Activated CD8-positive, alpha-beta memory T cell treated with anti-CD3 and anti-CD28 coated beads, Interleukin-2, amount 50 U/mL, for 4 hours (primary cell): ENCODE measurements at places on chromosomes 7 and 10.

- DNase-seq, result no peak
Observed at GRCh38 chr10:130802301-130802700, 509.2 kb downstream of the TCERG1L start.

DNA sequence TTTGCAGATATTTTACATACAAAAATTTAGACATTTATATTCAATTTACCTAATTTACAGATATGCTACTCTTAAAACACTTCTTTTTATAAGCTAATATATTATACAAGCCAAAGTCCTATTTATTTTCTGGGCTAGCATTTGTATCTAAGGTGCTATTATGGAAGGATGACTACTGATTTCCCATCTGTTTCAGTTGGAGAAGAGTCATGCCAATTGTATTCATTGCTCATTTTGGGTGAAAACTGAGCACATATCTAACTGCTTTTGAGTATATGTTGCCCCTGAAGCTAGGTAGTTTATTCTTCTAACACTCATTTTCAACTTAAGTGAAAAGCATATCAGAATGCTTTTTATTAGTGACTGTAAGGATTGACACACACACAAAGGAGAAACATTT is 172.9 kb downstream of the CDK14 start:
- DNase-seq, result no peak

- no peak for DNase-seq
Observed at GRCh38 chr7:41956705-41957104, 253.8 kb upstream of the INHBA start.

- no peak for DNase-seq
Observed at GRCh38 chr10:70175516-70175915, 5.2 kb upstream of the SAR1A start.

- DNase-seq, result no peak
Observed at GRCh38 chr10:70158113-70158512, 11.6 kb upstream of the TYSND1 start.

DNA sequence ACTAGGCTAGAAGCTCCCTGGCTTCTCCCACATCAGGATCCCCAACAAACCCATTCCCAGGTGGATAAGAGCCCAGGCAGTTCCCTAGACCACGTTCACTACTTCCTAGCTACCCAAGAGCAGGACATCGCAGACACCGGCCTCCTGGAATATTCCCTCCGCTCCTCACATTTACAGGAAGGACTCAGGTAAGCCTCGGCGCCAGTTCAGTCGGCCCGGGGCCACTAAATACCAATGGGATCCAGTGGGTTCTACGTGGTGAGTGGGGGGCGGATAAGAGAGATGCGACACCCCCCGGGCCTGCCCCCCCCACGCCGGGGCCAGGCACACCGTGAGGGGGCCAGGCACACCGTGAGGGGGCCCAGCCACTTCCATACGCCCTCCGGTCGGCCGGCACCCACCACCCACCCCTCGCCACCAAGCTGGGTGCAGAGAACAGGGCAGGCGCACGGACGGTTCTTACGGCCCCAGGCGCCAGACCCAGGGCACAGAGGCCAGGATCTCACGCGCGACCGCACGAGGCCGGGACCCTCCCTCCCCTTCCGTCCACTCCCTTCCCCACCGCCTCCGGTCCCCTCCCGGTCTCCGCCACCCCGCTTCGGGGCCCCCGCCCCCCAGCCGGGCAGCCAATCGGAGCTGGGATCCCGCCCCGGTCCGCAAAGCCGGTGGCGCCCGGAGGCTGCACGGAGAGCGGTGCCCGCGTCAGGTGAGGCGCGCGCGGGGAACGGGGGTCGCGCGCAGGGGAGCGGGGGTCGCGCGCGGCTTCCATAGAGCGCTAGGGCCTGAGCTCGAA is at the start of gene BLVRA:
BLVRA (plus strand) TSS at position 652 of the 793 bp plus-strand sequence. CDS start 12,479 bp downstream, outside the sequence.
- peak; percentile 70 for DNase-seq

DNA sequence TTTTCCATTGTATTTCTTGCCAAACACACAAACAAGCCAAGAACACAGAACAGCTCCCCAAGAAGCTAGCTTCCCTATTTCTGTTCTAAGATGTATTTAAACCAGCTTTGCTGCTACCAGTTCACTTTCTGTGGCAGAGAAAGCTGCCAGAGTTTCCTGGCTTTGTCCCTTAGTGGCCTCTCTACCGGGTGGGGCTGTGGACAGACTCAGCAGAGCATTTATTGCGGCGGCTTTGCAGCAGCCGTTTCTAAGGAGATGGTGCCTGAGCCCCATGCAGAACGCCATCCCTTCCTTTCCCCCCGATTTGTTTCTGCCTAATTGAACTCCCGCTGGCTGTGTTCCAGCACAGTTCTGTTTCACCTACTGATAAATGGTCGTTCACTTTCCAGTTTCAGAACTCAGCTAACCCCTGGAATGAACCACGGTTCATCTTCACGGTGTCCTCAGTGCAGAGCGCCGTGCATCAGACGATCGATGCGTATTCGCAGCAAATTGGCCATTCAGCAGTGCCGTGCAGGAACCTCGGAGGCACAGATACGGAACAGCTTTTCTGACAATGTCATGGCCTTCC is 33.8 kb upstream of the SFMBT2 start:
- DNase-seq, result no peak

DNA sequence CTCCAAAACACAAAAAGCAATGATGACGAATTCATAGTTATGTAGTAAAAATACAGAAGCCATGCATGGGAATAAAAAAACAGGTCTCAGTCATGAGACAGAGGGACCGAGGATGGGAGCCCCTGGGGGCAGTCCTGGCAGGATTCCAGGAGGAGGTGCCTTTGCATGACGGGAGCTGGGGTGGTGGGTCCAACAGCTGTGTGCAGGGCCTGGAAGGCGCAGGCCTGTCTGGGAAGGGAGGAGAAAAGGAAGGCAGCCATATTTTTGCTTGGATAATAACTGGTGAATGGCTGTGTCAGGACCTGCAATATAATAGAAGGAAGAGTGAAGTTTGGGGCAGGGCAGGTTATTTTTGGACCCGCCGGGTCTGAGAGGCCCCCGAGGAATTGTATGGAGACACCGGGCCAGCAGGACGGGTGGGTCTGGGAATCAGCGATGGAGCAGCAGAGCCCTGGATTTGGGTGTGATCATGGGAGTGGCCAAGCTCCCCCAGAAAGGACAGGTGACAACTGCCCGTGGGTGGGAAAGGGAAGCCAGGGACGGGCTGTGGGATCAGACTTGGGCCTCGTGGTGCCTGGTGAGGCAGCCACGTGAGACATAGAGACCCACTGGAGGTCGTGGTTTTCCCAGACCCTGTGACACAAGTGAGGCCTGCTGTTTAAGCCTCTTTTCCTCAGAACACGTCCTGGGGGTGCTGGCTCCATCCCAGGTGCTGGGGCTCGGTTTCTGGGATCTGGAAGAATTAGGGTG is 2.9 kb upstream of the JAKMIP3 start:
- no peak for DNase-seq

DNA sequence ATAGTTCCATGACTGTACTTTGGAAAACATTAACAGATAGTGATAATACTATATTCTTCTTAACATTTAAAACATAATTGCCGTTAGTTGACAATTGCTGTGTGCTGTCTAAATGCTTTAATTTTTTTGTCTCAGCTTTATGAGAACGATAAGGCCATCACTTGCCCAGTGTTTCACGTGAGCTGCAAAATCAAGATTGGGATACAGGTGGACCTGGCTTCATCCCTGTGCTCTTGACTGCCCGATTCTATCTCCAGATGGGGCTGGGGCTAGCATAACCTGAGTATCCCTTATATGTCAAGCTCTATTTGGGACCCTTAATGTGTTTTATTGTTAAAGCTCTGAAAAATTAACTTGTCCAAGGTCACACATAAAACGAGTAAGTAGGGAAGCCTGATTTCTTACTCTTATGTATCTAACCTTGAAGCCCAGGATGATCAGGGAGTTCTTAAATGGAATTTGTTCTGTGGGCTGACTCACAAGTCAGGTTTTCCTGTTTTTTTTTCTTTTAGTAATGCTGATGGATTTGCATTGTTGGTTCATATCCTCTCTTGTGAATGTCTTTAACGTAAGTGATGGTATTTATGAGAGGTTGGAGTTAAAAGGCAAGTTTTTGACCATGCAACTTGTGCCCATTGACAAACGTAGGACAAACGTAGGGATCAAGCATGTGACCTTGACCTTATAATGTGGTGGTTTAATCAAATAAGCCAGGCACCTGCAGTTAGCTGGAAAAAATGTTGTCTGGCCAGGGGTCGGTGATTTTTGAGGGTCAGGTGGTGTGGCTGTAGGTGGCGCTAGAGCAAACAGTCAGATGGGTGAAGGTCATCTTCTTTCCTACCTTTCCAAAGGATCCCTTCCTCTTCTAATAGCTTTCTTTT is 3.6 kb downstream of the PRKAR2B start:
- no peak for DNase-seq

DNA sequence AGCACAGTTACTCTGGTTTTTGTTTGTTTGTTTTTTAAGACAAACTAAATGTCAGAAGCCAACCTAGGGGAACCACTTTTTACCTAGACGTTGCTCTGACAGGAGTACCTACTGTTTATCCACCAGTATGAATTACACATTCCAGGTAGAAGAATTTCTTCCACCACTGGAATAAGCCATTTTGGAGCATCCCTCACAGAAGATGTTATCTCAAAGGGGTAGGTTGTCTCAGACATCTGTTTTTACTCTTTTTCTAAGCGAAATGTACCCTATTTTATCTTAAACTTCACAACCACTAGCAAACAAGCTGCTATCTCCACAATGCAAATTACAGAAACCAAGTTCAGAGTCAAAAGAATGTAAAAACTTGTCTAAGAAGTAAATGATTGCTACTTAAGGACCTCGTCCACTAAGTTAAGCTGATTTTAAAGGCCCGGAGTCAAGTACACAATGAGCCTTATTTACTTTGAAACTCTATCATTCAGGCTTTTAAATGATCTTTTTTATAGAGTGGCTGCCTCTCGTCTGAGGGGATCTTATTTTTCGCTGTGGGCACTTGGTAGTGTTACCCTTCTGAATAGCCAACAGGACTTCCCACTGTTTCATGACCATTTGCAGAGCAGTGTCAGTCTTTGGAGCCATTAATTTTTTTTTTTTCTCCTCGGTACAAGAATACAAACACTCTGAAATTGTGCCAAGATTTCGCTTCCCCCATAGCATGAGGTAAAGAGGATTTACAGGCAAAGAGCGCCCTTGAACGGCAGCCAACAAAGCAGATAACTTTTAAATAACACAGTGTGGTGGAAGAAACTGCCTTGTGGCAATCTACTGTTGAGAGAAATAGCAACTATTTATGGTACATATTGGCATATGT is 15.7 kb upstream of the ARMC3 start:
- no peak for DNase-seq

GRCh38 chr10:62352356-62352970 is 21.7 kb upstream of the ZNF365 start:
- DNase-seq, result no peak

GRCh38 chr10:49752584-49752983 is 9.5 kb downstream of the OGDHL start:
- DNase-seq, result no peak

- no peak for DNase-seq
Observed at GRCh38 chr10:63114031-63114814, 18.9 kb upstream of the NRBF2 start.

DNA sequence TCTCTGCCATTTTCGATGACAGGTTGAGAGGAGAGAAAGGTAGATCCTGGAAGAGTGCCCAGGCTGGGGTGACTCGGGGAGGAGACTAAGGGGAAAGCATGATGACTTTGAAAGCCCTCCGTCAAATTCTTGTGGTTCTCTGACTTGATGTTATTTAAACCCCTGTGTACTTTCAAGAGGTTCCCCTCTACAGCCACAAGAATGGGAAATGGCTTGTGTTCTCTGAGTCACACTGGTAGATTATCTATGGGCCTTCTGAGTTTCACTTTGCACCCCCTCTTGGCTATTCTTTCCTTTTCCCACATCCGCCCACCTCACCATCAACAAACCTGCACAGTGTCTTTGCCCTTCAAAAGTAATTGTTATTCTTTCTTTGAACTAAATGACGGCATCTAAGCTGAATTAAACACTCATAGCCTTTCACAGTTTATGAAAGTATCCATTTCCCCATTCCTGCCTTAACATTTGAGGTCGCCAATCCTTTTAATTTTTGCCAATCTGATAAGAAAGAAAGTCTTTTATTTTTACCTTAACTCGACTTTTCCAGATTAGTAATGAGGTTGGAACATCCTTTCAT is 24.1 kb downstream of the PRF1 start:
- DNase-seq, result peak; percentile 63

DNA sequence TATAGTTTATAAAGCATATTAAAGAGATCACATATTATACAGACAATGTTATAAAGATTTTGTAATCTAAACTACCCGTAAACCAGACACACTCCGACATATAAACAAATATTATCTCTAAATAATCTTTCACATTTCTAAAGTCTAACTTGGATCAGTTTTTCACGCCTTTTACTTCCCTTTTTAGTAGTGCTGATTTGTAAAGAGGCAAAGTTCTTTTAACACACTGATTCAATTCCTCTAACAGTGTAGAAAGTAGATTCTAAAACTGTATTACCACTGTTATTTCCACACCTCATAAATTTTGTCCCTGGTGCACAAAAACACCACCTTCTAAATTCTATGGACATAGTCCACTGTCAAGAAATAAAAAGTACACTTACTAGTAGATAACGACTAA is 230.9 kb downstream of the DOCK4 start:
- no peak for DNase-seq

GRCh38 chr7:100822236-100823139 is 4.8 kb downstream of the EPHB4 start:
- no peak for DNase-seq

DNA sequence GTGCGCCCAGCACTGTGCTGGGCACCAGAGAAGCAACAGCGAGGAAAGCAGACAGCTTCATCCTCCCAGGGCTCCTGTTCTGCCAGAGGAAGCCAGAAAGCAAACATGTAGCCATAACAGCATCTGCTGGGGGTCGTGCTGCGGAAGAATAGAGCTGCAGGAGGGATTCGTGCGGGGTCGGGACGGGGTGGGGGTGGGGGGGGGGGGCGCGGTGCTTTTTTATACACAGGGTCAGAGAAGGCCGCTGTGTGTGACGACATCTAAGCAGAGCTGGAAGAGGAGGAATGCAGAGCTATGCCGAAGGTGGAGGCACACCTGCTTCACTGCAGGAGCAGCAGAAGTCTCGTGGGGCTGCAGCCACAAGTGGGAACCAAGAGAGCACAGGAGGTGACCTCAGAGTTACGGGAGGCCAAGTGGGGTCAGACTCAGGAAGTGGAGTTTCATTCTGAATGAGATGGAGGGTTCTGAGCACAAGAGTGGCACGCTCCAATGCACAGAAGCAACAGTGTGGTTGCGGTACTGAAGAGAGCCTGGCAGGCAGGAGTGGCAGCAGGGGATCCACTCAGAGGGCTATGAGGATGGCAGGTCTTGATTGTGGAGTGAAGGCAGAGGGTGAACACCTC is 11.1 kb downstream of the PKD1L1 start:
- DNase-seq, result no peak

DNA sequence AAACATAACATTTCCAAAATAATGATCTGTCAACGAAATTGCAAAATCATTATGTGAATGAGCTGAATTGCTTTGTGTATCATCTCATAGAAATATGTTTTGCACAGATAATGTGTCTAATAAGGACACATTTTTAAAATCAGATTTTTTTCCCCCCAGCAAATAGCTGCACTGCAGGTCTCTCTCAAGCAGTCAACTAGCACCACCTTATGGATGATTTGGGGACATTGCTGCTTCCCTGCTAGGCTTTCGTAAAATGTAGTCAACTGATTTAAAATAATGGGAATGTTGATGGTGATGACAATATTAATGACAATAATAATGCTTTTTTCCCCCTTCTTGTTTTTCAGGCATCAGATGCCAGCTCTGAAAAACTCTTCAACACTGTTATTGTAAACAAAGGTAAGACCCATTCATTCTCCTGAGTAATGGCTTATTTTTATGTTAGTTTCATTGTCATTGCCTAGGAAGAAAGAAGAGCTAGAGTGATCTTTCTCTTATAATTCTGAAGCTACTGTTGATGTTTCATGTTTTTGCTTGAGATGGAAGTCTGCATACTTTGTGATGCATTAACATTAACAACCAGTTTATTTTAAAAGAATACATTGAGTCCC is 433.6 kb upstream of the GALNT17 start:
- DNase-seq, result peak; percentile 24
